IPS-NIHi11 (cell line): ENCODE measurements at places on chromosomes 3 and 15.

DNA sequence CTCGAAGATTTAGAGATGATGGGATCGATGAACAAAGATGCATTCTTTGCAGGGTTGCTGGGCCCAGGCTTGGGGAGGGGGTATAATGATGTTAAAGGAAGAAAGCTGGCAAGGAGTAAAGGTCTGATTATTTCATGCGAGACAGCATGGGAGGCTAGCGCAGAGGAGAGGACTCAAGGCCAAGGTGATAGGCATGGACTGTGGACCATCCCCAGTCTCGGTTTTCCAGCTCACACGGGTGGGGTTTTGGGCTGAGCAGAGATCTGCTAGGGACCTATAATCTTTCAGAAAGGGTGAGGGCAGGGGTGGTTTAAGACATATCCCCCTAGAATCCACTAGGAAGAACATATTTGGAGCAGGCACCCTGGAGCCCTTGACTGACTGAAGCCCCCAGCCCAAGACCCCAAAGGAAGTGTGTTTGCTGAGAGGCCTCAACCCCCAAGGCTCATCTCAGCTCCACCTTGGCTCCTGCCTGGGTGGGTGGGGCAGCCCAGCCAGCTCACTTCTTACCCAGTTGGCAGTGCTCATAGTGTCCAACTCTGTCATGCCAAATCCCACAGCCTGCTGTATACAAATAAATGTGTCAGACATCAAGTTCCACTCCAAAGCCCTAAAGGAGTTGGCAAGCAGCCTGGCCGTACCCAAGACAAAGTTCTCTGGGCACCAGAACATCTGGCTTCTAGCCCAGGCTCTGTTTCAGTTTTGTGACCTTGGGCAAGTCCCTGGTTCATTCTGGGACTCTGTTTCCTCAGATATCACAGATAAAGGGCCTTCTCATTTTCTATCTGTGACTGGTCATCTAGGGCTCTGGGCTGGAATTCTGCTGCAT, 17.9 kb downstream of the ACSBG1 start:
- DNase-seq: no peak

DNA sequence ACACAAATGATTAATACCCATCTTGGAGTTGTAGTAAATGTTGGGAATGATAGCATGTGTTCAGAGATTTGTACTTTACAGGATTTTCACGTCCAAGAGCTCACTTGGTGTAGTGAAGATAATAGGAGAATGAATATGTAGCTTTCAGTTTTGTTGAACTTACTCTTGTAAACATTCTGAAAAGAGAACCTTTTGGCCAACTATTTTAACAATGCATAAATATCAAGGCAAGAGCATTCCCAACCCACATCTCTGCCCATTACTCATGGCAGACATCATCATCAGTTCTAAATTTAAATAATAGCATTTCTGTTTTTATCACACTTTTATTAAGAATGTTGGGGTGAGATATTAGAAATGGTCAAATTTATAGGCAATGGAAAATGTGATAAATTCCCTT, 465.2 kb upstream of the TPRG1 start:
- no peak for DNase-seq

- no peak for DNase-seq
Measured at GRCh38 chr15:35958021-35958420, 412.1 kb upstream of the DPH6 start.

DNA sequence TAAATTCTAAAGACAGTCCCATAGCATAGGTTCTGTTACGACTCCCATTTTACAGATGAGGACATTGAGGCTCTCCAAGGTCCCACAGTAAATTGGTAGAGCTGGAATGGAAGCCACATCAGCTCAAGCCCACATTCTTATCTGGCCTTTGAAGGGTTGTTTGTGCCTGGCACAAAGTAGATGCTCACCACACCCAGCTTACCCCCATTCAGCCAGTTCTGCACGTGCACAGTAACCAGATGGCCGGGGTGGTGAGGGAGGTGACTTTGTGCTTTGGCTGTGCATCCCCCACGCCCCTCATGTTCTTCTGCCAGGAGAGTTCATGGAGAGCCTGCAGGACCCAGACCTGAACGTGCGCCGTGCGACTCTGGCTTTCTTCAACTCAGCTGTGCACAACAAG, 16.2 kb downstream of the RPL32 start:
- no peak for DNase-seq

- no peak for DNase-seq
Measured at GRCh38 chr3:186526256-186526606, 17.9 kb downstream of the CRYGS start.

DNA sequence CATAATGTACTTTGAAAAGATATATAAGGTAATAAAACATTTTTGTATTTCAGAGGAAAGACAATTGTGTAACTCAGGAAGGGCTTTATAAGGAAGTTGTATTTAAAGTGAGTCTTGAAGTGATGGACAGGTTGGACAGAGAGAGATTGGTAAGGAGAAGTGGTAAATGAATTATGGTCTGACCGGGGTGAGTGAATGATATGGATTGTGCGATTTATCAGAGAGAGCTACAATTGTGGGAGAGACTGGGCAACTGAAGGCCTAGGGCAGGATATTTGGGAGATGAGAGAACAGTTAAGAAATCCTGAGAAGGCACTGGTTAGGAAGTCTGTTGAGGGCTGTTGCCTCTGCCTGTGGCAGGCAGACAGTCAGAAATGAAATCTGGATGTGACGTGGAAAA, 14.8 kb downstream of the IL1RAP start:
- DNase-seq: no peak

GRCh38 chr3:144455841-144456440, 484.3 kb downstream of the DIPK2A start:
- no peak for DNase-seq

DNA sequence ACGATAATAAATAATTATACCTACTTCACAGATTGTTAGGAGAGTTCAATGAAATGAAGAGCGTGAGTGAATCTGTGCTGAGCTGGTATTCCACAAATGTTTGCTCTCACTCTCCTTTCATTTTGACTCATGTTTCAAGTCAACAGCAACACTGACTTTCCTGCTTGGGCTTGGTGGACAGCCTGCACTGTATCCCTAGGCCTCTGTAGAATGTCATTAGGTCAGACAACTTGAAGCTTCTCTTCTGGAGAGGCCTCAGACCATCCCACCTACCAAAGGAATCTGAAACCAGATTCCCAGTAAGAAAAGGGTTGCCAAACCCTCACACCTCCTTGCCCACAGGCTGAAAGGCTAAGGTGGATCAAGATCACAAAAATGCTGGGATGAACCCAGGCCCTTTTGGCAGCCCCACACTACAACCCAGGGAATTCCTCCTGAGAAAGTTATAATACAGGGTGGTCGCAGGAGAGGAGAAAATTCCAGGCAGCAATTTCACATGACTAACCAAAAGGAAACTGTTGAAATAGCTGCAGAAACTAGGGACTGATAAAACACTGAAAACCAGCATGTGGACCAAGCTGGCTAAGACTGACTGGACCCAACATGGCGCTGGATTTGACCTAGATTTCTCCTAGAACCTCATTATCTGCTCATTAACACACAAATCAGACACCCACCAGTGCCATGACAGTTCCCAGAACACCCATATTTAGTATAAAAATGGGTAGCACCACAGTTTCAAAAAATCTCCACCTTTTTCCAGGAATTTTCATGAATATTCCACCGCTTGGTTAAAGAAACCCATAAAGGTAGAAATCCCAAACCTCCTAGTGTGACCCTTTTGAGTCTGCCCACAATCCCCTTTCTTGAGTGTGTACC, 57.0 kb upstream of the ZNF148 start:
- no peak for DNase-seq

DNA sequence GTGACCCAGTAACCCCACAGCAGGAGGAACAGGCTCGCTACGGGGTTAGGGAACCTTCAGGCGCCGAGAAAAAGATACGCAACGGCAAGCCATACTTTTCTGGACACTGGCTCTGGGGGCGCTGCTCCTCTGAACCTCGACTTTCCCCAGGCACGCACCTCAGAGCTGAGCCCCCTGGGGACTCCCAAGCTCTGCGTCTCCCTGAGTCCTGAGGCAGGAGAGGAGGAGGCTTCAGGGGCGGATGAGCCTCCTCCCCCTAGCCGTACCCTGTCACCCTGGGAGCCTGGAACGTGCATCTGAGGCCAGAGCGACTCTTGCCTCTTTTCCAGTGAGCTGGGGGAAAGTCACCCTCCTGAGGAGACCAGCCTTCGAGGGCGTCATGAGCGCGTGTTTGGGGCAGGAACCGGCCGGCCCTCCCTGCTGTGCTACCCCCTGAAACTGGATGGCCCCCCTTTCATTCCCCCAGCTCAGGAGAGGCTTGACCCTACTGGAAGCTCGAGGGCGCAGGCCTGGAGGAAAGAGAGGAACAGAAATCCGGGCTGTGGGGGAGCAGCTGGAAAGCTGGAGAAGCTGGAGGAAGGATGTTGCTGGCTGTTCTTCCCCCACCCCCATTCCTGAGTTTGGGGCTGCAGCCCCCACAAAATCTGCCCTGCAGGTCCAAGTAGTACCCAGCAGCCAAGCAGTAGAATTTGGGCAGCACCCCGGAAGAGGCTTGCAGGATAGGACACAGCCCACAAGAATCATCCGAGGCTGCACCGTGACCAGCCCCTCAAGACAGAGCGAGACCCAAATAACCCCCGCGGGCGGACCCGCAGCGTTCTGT, 25.1 kb upstream of the POLG start:
- no peak for DNase-seq

GRCh38 chr3:112096176-112096575, 10.0 kb downstream of the C3orf52 start:
- no peak for DNase-seq

GRCh38 chr3:183898028-183898431, 13.3 kb upstream of the PARL start:
- DNase-seq: no peak

DNA sequence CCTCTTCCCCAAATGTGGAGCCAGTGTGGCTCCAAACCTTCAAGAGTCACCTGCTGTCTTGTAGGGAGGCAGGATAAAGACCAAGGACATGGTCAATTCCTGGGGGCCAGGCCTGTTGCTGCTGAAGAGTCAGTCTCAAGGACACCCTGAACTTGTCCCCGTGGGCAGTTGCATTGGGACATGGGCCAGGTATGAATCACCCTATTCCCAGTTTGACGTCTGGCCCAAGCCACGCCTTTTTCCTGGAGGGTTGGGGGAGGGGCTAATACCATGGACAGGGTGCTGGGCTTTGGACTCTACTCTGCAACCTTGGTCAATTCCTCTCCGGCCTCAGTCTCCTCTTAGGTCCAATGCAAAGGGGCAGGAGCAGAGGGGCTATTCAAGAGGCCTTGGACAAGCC, 10.4 kb downstream of the ATP2B2 start:
- peak; percentile 62 for DNase-seq

DNA sequence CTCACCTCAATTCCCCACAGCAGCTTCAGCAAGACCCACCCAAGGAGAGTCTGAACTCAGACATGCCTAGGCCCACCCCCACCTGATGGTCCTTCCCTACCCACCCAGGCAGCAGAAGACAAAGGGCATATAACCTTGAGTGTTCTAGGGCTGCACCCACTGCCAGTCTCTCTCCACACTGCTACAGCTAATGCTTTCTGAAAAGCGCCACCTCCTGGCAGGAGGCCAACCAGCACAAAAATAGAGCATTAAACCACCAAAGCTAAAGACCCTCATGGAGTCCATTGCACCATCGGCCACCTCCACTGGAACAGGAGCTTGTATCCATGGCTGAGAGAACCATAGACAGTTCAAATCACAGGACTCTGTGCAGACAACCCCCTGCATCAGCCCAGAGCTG, 11.3 kb upstream of the RPL39L start:
- no peak for DNase-seq

DNA sequence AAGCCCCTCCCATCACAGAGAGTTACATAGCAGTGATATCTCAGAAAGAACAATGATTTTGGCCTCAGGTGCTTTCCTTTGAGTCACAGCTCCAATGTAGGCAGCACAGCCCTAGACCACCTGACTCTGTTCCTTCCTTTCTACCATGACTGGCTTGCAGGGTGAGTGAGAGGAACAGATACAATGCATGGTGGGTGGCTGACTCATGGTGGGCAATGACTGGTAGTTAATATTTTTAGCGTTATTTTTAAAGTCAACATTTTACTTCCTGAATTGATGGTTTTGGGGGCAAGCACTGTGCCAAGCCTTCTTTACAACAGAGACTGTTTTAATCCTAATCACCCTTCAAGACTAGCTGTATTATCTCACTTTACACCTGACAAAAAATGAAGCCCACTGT, 32.8 kb upstream of the ST3GAL6 start:
- DNase-seq: no peak

DNA sequence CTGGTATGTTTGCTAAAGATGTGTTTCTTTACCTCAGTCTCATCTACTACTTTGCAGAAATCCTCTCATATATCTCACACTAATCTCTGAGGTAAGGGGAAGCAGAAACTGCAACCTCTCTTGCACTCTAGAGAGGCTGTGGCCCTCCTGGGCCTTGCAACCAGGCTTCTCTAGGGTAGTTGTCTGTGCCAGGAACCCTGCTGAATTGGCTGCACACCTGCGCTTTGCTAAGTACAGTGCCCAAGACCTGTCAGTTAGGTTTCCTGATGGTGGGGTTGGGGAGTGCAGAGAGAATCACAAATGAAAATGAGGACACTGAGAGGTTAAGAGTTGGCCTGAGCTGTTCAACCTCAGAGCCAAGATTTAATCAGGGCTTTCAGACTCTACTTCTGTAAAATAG, 117.2 kb upstream of the PLXNA1 start:
- DNase-seq: no peak

- DNase-seq: no peak
Measured at GRCh38 chr3:30469133-30469532, 137.3 kb upstream of the TGFBR2 start.

DNA sequence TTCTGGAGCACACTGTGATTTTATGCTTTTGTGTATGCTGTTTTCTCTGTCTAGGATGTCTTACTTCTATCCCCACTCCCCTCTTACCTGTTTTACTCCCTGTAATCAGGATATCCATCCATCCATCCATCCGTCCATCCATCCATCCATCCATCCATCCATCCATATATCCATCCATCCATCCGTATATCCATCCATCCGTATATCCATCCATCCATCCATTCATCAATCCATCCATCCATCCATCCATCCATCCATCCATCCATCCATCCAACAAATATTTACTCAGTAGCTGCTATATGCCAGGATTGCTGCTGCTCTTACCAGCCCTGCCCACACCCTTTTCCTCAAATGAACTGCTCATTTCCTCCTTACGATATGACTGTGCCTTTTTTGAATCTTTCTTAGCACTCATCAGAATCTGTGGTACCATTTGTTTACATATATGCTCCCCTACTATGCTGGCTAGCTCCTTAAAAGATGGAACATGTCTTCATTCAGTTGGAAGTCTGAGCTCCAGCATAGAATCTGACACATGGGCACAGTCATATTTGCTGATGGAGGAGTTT, 35.2 kb downstream of the USP13 start:
- DNase-seq: no peak

- no peak for DNase-seq
Measured at GRCh38 chr3:150077107-150077506, 106.4 kb upstream of the PFN2 start.
